ENCODE measurements at places on chromosomes 2 and 18.
A peak's percentile ranks its signal among the peaks of the same experiment; 100 is the strongest.

- peak; percentile 43 for DNase-seq
Observed at GRCh38 chr18:68843473-68844089, 45.7 kb downstream of the CCDC102B start.

DNA sequence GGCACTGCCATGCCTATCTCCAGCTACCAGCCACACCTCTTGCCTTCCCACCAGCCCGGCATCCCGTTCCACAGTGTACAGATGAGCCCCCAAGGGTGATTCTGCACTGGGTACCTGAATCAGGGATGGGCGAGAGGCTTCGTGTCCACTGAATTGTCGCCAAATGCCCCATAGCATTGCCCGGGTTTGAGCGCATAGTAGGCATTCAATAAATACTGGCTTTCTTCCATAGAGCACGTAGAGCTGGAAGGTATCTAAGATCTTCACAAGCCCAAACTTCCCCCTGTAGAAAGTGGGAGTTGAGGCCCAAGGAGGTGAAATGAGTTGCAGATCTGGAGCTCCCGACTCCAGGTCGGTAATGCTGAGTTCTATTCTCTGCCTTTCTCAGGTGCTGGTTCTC, 358.7 kb downstream of the LPIN1 start:
- no peak for DNase-seq

DNA sequence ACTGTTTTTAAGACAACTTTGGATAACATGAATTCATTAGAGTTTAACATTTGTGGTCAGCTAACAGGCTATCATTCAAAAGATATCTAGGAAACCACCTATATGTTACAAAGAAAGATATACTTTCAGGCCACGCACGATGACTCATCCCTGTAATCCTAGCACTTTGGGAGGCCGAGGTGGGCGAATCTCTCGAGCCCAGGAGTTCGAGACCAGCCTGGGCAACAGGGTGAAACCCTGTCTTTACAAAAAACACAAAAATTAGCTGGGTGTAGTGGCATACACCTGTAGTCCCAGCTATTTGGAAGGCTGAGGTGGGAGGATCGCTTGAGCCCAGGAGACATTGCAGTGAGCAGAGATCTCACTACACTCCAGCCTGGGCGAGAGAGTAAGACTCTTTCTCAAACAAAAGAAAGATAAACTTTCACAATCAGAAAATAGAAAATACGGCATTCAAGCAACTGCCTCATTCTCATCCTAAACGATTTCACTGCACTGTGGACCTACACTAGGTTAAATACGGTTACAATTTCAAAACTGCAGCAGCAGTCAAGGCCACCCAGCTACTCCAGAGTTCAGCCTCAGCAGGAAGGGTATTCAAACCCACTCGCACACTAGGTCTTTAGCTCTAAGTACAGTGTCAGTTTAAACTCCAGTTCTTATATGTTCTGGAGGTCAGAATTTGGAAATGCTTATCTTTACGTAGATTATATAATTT, 250.0 kb upstream of the SLC39A10 start:
- no peak for DNase-seq

DNA sequence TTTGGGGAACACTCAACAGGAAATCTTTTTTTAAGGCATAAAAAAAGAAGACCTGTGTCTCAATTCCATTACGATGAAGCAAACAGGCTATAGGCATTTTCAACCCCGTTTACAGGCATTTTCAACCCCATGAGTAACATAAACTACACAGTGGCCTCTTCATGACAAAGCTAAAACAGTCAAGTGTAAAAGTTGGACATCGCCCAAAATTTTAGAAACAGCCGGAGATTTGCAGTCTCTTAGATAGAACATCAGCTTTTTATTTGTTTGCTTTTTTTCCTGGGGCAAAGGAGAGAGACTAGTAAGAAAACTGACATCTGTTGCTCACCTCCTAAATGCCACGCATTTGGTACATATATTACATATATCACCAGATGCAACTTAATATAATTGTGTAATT, 173.7 kb downstream of the CMPK2 start:
- DNase-seq = no peak

GRCh38 chr2:33496150-33496549, 19.7 kb downstream of the RASGRP3 start:
- DNase-seq = no peak

- DNase-seq = no peak
Observed at GRCh38 chr2:122595065-122595464, 839.6 kb downstream of the TSN start.

DNA sequence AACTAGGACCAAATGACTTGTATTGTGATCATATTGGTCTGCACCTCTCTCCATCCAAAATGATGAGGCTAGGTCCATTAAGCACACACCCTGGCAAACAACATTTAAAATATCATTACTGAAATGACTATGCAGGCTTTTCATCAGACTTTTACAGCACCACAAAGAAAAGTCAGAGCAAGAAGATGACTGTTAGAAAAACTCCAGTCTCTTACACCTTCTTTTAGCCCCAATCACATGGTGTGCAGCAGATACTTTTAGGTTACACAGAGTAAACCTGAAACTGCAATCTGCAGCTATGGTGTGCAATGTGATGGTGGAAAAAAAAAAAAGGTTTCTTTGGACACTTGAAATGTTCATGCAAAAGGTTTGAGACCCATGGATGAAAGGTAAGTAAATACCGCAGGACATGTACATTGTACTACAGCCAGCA, 5.4 kb upstream of the POLI start:
- DNase-seq = no peak

GRCh38 chr18:61420218-61420885, 87.1 kb downstream of the CDH20 start:
- no peak for DNase-seq

- no peak for DNase-seq
Observed at GRCh38 chr2:158600155-158600802, 143.5 kb downstream of the PKP4 start.

DNA sequence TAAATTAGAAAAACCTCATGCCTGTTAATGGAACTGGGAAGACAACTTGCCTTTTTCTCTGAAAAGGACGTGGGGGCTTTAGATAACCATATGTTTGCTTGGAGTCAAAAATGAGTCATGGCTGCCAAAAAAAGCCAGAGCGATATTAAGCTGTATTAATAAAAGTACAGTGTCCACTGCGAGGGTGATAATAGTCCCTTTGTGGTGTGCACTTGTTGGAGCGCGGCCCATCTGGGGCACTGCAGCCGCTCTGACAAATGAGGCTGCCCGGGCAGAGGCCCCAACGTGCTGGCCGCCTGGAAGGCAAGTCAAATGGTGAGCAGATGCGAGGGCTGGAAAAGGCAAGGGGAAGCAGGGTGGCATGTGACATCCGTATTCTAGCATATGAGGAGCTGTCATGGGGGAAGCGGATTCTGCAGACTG, 103.3 kb upstream of the NCK2 start:
- DNase-seq = no peak

DNA sequence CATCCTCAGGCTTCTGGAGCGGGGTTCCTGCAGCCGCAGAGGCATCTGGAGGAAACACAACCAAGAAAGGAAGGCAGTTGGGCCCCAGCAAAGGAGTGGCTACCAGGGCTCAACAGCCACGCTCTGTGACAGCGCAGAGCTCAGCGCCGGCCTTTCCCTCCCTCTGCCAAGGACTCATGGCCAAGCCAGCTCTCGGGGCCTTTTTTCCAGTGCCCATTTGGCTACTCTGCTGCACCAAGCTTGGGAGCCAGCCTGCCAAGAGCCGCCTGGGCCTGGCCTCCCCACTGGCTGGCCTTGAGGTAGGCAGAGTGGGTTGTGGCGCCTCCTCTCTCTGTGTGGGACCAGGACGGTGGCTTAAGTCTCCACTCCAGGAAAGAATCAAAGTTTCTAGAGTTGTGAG, 7.2 kb upstream of the CCDC74A start:
- no peak for DNase-seq

- no peak for DNase-seq
Observed at GRCh38 chr2:163553601-163554000, 182.2 kb downstream of the FIGN start.

DNA sequence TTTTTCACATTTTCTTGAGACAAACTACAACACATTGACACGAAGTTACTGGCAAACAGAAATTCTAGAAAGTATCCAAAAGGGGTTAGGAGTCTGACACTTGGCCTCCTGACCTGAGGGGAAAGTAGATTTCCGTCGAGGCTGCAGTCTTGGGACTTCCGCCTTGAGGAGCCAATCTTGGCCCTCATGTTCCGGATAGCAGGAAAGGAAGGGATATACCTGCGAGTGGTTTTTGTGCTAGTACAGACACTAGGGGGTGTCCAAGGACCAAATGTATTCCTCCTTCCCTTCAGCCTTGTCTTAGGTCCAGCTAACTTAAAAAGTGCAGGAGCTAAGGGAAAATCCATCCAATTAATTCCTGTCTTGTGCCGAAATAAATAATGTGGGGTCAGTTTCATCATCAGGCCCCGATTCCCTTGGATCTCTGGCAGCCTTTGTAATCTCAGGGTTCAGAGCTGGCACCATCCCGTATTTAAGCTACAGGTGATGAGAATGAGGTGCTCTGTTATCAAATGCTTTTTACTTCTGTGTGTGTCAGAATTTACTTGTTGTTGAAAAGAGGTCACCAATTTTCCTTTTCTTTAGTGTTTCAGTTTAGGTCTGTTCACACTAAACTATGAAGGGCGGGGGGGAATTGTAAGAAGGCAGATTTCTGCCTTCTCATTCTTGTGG, 330.2 kb upstream of the FANCL start:
- peak; percentile 74 for DNase-seq

DNA sequence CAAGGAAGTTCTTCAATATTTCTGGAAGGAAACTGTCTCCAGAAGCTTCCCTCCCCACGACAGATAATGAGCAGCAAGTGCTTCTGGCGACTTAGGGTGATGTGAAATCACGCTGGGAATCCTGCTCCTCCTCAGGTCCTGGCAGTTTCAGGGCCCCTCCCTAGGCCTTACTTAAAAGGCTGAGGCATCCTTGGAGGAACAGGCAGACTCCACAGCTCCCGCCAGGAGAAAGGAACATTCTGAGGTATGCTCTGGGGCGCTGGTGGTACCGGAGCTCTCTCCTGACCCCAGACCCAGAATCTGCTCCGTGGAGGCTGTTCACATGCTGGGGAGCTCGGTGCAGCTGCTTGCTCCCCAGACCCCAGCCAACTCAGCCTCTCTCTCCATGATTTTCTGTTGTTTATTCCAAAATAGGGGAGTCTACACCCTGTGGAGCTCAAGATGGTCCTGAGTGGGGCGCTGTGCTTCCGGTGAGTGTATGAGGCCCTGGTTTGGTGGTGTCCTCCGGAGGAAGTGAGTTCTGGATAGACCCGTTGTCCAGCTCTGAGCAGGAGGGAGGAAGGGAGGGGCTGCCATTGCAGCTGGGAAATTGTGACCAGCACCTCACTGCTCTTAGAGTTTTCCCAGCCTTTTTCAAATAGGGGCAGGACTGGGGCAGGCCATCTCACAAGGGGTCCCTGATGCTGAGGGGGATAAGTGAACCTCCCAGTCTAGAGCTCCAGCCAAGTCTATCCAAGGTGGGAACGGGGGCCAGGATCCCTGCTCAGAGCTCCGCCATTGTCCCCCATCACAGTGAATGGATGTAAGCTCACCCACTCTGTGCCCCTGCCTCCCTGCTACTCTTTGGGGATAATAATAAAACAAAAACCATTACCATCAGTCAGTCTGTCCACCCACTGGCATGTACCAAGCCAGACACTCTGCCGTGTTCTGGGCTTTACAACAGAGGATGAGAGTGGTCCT, at the start of gene IL36RN:
Gene IL36RN, plus strand, starts transcription at position 201 of the 963 bp plus-strand sequence. Its CDS starts 241 bp downstream, at position 442.
- no peak for DNase-seq

GRCh38 chr2:54047658-54048057, 67.8 kb upstream of the ACYP2 start:
- DNase-seq = peak; percentile 7

DNA sequence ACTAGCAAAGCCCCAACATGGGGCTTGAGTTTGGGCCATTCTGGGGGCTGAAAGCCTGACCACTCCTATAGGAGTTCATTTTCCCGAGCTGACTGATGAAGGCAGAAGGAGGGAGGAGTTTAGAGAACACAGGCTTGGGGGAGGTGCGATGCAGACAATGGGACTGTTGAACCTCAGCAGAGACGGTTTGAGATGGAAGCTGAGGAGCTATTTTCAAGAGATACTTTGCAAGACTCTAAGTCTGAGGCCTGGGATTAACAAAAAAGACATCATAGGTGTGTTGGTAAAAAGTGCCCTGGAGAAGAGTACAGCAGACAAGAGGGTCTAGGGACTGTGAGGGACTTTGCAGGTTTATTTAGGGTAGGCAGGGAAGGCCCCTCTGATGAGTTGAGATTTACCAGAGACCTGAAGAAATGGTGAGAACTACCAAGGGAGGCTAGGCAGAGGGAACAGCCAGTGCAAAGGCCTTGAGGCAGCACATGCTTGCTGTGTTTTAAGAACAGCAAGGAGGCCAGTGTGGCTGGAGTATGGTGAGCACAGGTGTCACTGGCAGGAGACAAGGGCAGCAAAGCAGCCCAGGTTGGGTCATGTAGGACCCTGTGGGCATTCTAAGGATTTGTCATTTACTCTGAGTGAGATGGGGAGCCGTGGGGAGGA, 31.6 kb downstream of the PCBP1 start:
- peak; percentile 40 for DNase-seq

DNA sequence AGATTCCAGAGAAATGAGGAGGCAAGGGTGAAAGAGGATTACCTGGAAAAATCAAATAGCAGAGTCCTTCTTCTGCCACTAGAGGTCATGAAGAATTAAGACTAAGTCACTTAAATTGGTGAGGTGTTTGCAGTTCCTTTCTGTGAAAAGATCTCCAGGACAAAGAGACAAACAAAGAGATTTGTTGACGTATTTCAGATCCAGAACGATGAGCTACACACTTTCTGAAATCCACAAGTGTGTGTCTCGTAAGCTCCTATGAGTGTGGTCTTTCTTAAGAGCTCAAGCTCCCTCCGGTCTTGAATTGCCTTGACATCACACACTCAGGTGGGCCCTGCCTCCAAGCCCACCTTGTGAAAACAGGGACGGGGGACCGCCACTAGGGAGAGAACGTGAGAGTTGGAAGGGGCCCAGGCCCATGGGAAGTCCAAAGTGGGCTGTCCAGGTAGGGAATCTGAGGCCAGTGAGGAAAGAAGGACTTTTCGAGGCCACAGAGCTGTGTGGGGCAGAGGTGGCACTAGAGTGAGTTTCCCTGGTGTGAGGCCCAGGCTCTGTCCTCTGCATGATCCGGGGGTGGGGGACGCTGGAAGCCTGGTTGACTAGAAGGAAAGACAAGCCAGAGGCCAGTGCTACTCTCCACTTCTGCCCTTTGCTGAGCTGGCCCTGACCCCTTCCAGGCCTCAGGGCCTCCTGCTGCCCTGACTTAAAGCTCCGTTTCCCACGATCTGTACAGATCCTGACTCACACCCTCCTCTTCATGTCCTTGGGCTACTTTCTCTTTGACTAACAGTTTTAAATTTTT, 168.1 kb upstream of the NCK2 start:
- DNase-seq = peak; percentile 53

DNA sequence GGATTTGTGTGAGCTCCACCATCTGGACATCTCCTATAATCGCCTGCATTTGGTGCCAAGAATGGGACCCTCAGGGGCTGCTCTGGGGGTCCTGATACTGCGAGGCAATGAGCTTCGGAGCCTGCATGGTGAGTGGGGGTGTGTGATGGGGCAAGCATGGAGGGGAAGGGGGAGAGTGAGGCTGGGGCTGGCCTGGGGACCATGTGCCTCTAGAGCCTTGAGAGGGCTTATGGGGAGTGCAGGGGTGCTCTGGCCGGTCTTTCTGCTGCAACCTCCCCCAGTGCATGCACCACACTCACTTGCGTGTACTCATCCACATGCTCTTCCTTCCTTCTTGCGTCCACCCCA, 7.9 kb downstream of the STK11IP start:
- no peak for DNase-seq

- DNase-seq = no peak
Observed at GRCh38 chr2:9145752-9146430, 60.7 kb upstream of the ASAP2 start.

Measured in Karpas-422 (cell line).